Dermis microvascular lymphatic vessel endothelial cell (primary cell): ENCODE measurements at places on chromosomes 13 and 19.

GRCh38 chr19:16325641-16326400 is 1.2 kb downstream of the KLF2 start:
- DNase-seq = peak; percentile 34

GRCh38 chr13:69571606-69572323 is 535.9 kb upstream of the ATXN8OS start:
- DNase-seq = no peak

- DNase-seq = no peak
Measured at GRCh38 chr13:33577007-33577406, 240.9 kb upstream of the RFC3 start.

GRCh38 chr13:95698047-95698749 is 21.3 kb downstream of the DNAJC3 start:
- no peak for DNase-seq

GRCh38 chr19:46985542-46986415 is 33.9 kb upstream of the NPAS1 start:
- DNase-seq = no peak

DNA sequence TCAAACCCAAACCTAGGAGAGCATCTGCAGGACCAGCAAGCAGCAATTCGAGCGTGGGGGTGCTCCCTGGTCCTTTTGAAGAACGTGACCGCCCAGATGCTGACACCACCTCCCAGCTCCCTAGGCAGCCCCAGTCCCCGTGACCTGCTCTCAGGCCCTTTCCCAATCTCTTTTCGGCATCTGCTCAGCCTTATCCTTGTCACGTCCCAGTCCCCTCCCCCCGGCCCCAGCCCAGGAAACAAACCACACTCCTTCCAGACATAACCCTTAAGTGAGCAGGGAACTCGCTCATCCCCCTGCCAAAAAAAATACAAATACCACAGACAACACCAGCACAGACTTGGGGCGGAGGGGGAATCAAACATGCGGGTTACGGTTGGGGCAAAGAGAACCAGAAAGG is 3.3 kb downstream of the MLLT1 start:
- no peak for DNase-seq

DNA sequence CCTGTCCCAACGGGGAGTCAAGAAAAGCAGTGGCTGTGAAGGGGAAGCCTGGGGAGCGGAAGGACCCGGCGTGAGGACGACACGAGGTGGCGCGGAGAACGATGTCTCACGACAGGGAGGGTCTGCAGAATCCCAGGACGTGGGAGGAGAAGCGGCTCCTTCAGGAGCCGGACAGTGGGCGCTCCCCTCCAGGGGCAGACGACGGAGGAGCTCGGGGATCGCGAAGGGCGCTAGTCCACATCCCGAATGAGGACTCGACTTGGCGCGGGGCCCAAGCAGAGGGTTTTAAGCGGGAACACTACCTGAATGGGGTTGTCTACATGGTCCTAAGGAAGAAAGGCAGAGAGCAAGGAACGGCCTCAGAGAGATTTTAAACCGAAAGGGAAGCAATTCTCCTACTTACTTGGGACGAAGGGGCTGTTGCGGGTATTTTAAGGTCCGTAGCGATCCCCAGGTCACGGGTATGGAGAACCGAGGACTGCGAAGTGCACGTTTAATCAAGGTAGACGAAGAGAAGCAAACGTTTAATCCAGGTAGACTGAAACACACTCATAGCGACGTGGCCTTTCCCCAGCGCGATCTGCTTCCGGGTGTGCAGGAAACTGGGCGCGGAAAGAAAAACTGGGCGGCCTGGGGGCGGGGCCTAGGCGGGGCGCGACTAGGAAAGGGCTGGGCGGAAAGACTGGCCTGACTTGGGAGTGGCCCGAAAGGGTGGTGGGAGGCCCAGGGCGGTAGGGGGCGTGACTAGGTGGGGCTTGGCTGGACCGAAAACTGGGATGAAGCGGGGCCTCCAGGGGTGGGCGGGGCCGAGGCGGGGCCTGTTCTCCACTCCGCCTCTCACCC is at the start of gene ZNF841:
Gene ZNF841 (minus strand): TSS at position 594 of the 843 bp plus-strand sequence. CDS start 10,964 bp downstream, outside the sequence.
- peak; percentile 85 for DNase-seq

GRCh38 chr19:48110350-48110966 is at the start of gene PLA2G4C:
Gene PLA2G4C (minus strand): TSS chr19:48110817. CDS start chr19:48106529, 4,288 bp downstream.
- DNase-seq = peak; percentile 97

- no peak for DNase-seq
Measured at GRCh38 chr13:59660582-59660981, 503.1 kb downstream of the DIAPH3 start.

DNA sequence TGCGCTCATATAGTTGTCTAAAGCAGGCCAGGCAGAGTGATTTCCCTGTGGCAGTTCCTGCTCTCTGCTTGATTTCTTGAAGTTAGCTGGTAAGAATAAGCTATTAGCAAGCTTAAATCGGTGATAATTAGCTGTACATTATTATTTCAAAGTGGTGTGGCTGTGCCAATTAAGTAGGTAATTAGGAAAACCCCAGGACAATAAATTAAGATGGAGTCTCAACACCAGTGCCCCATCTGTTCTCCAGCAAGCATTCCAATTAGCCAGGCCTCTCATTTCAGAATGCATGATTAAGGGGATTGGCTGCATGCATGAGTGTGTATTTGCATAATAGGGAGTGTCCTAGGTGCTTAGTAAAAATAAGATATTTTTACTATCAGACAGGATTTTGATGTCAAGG is 342.3 kb downstream of the GPC5 start:
- no peak for DNase-seq

GRCh38 chr19:15895876-15896430 is 1.9 kb downstream of the CYP4F2 start:
- no peak for DNase-seq

GRCh38 chr13:97639236-97639635 is 205.3 kb downstream of the RAP2A start:
- DNase-seq = no peak

DNA sequence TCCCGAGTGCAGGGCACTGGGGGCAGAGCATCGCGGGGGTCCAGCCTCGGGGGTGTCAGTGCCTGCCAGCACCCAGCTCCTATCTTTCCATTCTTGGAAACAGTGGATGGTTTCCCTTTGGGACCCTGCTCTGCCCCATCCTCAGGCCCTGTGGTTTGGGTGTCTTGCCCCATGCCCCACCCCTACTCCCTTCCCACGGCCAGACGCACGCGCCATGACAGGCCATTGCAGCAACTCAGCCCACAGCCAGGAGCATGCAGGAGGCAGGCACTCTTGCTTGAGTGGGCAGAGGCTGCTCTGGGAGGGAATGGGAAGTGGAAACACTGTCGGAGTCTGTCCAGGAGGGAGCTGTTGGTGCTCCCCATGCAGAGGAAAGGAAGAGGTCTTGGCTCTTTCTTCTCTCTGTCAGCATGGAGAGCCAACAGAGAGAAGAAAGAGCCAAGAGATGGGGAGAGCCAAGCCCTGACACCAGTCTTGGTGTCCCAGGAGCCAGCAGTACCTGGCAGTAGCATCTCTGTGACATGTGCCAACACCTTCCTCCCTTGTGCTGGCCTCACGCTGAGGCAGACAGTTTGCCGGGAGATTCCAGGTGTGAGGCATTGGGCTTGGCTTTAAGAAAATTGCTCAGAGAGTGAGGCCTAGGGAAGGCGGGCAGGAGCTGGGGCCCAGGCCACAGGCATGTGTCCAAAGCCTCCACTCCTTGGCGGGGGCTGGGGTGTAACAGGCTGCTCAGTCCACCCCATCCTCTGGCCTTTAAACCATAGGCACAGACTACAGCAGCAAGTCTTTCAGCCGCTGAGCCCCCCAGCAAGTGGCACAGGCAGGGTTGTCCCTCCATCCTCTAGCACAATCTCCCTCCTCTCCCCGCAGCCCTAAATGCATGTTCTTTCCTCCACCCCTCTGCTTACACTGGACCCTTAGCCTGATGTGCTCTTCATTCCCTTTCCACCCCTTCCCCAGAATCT is 86.7 kb upstream of the UQCRFS1 start:
- no peak for DNase-seq

DNA sequence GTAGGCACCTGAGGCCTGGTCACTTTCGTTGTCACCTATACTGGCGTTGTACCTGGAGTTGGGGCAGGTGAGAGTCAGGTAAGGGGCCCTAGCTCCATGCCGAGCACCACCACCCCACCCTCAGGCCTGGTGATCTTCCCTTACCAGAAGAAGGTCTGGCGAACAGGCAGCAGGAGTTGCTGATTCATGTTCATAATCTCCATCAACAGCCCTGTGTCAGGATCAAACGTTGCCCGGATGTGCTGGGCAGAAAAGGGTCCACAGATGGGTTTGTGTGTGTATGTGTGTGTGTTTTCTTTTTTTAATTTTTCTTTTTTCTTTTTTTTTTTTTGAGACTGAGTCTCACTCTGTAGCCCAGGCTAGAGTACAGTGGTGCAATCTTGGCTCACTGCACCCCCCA is 14.3 kb downstream of the MAN2B1 start:
- DNase-seq = no peak

DNA sequence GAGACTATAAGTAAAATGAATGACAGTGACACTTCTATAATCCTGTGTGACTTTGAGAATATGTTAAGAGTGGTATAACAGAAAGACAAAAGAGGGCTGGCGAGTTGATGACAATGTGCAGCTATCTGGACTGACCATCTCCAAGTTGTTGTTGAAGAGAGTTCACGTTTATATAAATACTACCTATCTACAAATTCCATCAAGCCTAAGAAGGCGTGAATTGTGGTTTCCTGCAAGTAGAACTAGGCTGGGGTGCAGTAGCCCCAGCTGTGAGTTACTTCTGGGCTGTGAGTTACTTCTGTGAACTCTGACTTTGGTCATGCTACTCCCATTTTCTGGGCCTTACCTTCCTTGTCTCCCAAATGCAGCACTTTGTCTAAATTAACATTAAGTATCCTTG is 561.0 kb downstream of the TBC1D4 start:
- no peak for DNase-seq

- DNase-seq = no peak
Measured at GRCh38 chr13:74253161-74253560, 119.0 kb upstream of the KLF12 start.

DNA sequence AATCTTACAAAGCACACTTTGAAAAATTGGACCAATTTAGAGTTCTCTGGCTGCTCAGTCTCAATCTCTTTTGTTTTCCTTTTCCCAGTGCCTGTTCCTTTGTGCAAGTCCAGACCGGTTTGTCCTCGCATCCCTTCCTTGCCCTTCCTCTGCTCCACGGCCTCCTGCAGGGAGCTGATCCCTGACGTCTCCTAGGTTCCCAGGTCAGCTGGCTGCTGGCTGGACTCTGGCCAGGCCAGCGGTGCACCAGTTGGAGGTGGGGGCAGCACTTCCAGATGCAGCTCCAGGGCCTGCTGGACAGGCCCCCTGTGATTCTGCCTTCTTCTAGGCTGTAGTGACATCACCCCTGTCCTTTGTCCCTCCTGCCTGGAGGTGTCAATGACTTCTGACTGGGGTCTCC is 44.0 kb upstream of the KPNA3 start:
- no peak for DNase-seq

- no peak for DNase-seq
Measured at GRCh38 chr19:6406401-6406800, 13.4 kb upstream of the GTF2F1 start.

GRCh38 chr13:95741584-95742563 is 64.9 kb downstream of the DNAJC3 start:
- DNase-seq = no peak

DNA sequence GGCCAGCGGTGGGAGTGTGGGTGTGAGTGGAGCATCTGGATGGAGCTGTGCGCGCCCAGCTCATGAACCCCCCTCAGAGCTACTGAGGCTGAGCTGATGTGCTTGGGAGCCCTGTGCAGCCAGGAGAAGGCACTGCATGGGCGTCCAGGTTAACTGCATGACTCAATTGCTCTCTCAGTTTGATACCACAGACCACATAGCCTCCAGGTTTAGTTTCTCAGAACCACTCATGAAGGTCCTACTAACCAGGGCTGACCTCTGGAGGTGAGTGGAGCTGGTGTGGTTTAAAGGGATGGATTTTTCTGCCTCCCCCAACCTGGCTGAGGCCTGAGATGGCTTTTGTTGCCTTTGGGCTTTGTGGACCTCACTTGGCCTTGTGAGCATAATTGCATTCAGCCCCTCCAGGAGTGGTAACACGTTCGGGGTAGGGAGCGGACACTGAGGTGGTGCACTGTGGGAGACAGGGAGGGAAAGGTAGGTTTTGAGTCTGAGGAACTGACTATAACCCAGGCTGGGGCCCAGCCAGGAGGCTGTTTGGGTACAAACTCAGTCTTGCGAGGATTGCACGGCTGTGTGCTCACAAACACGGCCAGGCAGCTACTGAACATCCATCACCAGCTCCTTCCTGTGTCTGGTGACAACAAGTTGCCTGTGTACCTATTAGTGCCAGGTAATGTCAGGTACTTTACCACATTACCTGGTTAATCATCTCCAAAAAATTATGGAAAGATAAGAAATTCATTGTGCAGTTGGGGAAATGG is 97.5 kb downstream of the RGCC start:
- DNase-seq = no peak

GRCh38 chr19:24098359-24098758 is 11.4 kb downstream of the ZNF254 start:
- no peak for DNase-seq

DNA sequence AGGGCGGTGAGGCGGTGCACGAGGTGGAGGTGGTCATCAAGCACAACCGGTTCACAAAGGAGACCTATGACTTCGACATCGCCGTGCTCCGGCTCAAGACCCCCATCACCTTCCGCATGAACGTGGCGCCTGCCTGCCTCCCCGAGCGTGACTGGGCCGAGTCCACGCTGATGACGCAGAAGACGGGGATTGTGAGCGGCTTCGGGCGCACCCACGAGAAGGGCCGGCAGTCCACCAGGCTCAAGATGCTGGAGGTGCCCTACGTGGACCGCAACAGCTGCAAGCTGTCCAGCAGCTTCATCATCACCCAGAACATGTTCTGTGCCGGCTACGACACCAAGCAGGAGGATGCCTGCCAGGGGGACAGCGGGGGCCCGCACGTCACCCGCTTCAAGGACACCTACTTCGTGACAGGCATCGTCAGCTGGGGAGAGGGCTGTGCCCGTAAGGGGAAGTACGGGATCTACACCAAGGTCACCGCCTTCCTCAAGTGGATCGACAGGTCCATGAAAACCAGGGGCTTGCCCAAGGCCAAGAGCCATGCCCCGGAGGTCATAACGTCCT is 9.4 kb upstream of the PROZ start:
- DNase-seq = no peak

- DNase-seq = no peak
Measured at GRCh38 chr19:45027371-45027770, 11.5 kb upstream of the CLASRP start.
